Choroid plexus epithelial cell (primary cell): ENCODE measurements at places on chromosomes 6 and 20.

- DNase-seq: no peak
Measured at GRCh38 chr6:168618546-168619315, 177.7 kb downstream of the SMOC2 start.

GRCh38 chr20:50250679-50251382 lies 60.2 kb downstream of the CEBPB start:
- no peak for DNase-seq

DNA sequence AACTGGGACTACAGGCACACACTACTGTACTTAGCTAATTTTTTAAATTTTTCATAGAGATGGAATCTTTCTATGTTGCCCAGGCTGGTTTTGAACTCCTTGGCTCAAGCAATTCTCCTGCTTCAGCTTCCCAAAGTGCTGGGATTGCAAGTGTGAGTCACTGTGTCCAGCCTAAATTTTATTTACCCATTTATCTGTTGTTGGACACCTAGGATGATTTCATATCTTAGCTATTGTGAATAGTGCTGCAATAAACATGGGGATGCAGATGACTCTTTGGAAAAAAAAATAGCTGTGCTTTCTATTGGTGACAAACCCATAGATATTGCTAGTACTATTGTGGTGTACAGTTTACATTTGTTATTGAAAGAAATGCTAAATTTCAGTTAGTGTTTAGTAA lies 19.6 kb upstream of the SYNCRIP start:
- DNase-seq: no peak

DNA sequence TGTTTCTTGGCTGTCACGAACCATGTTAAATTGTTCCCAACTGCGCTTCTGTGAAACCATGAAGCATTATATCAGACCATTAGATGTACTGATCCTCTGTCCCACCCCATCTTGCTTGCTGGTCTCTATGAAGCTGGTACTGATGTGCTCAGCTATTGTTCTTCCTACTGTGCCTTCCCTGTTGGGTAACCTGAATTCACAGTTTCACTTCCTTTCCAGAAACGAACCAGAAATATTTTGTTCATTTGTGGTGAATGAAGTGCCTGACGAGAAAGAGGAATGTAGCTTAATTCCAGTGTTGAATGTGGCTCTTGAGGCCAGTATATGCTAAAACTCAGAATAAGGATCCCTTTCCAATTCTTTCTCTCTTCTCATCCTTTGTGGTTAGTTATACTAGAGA lies 58.1 kb upstream of the SNAP91 start:
- DNase-seq: no peak

GRCh38 chr6:133160536-133160935 lies 80.6 kb upstream of the EYA4 start:
- DNase-seq: no peak

GRCh38 chr6:1758076-1758679 lies 148.5 kb downstream of the FOXC1 start:
- no peak for DNase-seq
